ENCODE measurements at places on chromosomes 7 and 10. TPM values are rescaled to one million over a fixed set of nuclear protein-coding genes. Genes with fewer than 3 reads are reported as not detected.

The CLDN3 gene
- 49.9 TPM for total RNA-seq

The PPP1R9A gene
- total RNA-seq = 55.2 TPM

The UPK3B gene
- total RNA-seq = 4.7 TPM

The SEMA3D gene
- 27.9 TPM for total RNA-seq

The TMEM270 gene
- not detected for total RNA-seq

The VSTM4 gene
- total RNA-seq = 0.40 TPM

The GRK5 gene
- total RNA-seq = 21.6 TPM

The GNAI1 gene
- 50.8 TPM for total RNA-seq

The MMD2 gene
- not detected for total RNA-seq

The SCART1 gene
- 1.7 TPM for total RNA-seq

The ZPBP gene
- total RNA-seq = not detected

Data from progenitor cell of endocrine pancreas (in vitro differentiated cells).